Peyer's patch (tissue), 4 donors: ENCODE measurements at places on chromosomes 4 and X. TPM values are rescaled to one million over a fixed set of nuclear protein-coding genes. Genes with fewer than 3 reads are reported as not detected.
A peak's percentile ranks its signal among the peaks of the same experiment; 100 is the strongest.

DNA sequence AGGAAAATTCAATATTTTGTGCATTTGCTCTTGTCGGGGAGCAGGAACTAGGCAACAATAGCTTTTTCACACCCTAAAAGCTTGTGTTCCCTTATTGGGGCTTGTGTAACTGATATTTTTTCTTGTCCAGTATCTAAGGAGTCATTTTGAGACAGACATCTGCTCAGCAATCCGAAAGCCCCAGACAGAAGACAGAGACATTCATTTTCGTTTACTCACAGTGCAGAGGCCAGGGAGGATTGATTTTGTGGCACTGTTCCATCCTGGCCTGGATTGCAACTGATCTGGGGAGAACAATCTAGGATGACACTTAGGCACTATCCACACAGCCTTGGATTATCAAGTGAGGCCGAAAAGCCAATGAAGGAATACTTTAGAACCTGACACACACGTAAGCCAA lies 27.4 kb upstream of the PLAC1 start:
- DNase-seq = no peak
- no peaks in the 10 kb centered on the region for H3K4me1 ChIP-seq
- H3K27me3 ChIP-seq = no peaks in the 10 kb centered on the region
- H3K27ac ChIP-seq = no peak overlapping the region
- no peaks in the 10 kb centered on the region for H3K36me3 ChIP-seq

Gene GPRASP3
- total RNA-seq = 3.7 TPM

Gene EDA2R
- not detected for total RNA-seq

DNA sequence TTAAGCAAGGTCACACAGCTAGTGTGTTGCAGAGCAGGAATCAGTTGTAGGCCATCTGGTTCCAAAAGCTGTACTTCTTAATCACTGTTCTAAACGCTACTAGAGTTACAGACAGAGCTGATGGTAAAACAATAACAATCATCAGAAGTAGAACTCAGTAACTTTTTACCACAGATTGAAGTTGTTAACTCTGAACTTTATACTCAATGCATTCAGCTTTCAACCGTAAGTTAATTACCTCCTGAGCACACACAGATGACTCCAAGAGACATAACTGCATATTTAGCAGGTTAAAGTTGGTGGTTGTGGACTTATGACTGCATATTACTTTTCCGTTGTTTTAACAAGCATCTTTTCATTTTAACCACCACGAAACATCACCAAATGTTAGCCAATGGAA lies 127.3 kb downstream of the PRSS12 start:
- no peak overlapping the region for H3K27ac ChIP-seq

GRCh38 chr4:110675426-110675825 lies 52.5 kb upstream of the PITX2 start:
- H3K27ac ChIP-seq = no peak overlapping the region
- no peaks in the 10 kb centered on the region for H3K27me3 ChIP-seq
- no peaks in the 10 kb centered on the region for H3K4me1 ChIP-seq
- no peak overlapping the region for H3K4me3 ChIP-seq
- no peaks in the 10 kb centered on the region for H3K36me3 ChIP-seq

- H3K36me3 ChIP-seq = no peaks in the 10 kb centered on the region
- H3K4me1 ChIP-seq = no peaks in the 10 kb centered on the region
- no peaks in the 10 kb centered on the region for H3K27me3 ChIP-seq
- H3K27ac ChIP-seq = no peak overlapping the region
- no peak overlapping the region for H3K4me3 ChIP-seq
These were observed 303.2 kb downstream of the TEX13C start for GRCh38 chrX:125622899-125623298.

DNA sequence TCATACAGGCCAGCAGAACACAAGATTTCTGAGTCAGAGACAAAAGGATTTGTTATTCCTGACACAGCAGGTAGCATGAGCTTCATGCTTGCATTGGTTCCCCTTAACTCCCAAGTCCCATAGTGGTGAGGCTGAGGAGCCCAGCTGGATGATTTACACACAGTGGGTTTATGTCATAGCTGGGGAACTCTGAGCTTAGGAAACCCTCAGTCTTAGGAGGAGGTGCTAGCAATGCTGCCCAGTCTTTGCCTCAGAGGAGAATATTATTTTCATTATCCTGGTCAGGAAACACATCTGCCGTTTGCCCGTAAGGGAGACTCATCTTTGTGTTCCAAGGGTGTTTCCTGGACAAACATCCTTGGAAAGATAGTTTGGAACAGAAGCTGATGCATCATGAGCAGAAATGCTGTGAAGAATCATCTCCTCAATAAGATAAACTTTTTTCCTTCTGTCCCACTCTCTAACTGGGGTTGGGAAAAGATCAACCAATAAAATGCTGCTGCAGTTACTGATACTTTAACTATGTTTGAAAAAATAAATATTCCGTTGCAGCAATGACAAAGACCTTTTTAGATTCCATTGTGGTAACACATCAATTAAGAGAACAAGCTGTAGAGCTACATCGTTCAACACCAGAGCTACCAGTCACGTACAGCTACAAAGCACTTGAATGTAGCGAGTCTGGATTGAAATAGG lies 146.8 kb downstream of the DCLK2 start:
- H3K27me3 ChIP-seq = no peaks in the 10 kb centered on the region
- no peak overlapping the region for H3K4me3 ChIP-seq
- no peak overlapping the region for H3K27ac ChIP-seq
- DNase-seq = no peak
- H3K4me1 ChIP-seq = no peaks in the 10 kb centered on the region

Gene APLN
- total RNA-seq = not detected

DNA sequence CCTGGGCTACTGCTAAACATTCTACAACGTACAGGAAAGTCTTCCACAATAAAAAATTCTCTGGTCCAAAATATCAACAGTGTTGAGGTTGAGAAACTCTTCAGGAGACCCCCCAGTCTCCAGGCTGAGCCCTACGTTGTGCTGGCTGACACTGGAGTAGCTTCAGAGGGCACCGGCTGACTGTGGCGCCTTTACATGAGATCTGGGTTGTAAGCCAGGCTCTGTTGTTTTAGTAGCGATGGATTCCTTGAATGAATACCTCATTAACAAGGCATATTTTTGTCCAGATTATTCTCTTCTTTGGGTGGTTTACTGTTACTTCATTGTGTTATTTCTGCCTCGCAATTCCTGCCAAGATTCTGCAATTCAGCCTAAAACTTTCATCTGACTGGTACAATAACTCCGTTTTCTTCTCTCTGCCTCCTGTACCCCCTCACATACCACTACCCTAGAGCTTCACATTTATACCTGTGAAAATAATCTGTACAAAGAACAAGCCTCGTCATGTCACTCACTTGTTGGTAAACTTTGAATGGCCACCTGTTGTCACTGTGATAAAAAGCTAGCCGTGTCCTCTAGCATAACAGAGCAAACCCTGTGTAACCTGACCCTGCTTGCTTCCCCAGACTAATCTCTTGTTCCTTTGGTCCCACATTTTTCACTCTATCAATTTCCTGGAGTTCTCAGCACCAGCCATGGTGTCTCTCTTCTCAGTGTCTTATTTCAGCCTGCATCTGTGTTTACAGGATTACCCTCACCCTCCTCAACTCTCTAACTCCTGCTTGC lies 1476.1 kb upstream of the TENM3 start:
- H3K27ac ChIP-seq = no peak overlapping the region
- H3K36me3 ChIP-seq = no peaks in the 10 kb centered on the region
- DNase-seq = no peak
- no peaks in the 10 kb centered on the region for H3K27me3 ChIP-seq
- H3K4me1 ChIP-seq = no peaks in the 10 kb centered on the region
- H3K4me3 ChIP-seq = no peak overlapping the region

GRCh38 chrX:5957506-5957905 lies 271.2 kb downstream of the NLGN4X start:
- no peaks in the 10 kb centered on the region for H3K27me3 ChIP-seq
- H3K4me1 ChIP-seq = no peaks in the 10 kb centered on the region
- H3K36me3 ChIP-seq = no peaks in the 10 kb centered on the region

Gene CLCN4
- total RNA-seq = 1.7 TPM

DNA sequence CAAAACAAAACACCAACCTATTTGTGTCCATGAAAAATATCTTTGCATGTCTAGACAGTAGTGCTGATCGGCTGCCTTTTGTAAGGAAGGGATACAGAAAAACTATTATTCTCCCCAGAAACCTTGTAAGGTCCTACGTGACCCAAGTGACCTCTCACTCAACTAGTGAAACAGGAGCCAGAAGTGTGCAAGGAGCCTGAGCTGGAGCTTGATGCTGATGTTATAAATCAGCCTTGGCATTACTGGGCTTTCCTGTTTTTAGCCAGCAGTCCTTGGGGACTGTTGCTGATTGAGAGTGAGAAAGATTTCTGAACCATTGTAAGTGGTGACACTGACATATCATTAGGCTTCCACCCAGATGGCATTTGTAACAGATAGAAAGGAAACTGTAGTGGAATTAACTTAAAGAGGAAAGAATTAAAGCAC lies 100.8 kb upstream of the LIMCH1 start:
- no peak overlapping the region for H3K27ac ChIP-seq
- no peak for DNase-seq
- H3K4me1 ChIP-seq = no peaks in the 10 kb centered on the region
- no peak overlapping the region for H3K4me3 ChIP-seq

Gene FHDC1
- 27.2 TPM for total RNA-seq

Gene COL4A5
- 6.6 TPM for total RNA-seq

GRCh38 chrX:141733371-141733770 lies 34.8 kb upstream of the SPANXD start:
- H3K4me3 ChIP-seq = no peak overlapping the region
- no peak overlapping the region for H3K27ac ChIP-seq
- H3K27me3 ChIP-seq = no peaks in the 10 kb centered on the region
- DNase-seq = no peak
- no peaks in the 10 kb centered on the region for H3K4me1 ChIP-seq
- no peaks in the 10 kb centered on the region for H3K36me3 ChIP-seq

Gene MAGEA8
- total RNA-seq = not detected

- H3K27ac ChIP-seq = no peak overlapping the region
- no peak for DNase-seq
- H3K27me3 ChIP-seq = no peaks in the 10 kb centered on the region
- H3K4me1 ChIP-seq = no peaks in the 10 kb centered on the region
These were observed 22.4 kb downstream of the MAP7D3 start for GRCh38 chrX:136228839-136229207.

Gene OTUD5
- total RNA-seq = 79.2 TPM

DNA sequence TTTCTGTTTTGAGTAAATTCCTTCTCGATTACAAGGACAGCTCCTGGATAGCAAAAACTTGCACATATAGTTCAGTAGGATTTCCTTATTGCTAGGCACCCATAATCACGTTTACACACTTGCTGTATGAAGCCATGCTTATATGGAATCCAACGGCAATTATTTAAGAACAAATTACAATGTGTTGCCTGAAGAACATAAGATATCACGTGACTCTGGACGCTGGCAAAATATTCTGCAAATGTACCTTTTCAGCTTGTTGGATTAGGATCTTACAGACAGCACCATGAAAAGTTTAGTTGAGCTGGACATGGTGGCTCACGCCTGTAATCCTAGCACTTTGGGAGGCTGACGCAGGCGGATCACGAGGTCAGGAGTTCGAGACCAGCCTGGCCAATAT lies 17.4 kb downstream of the MFAP3L start:
- no peaks in the 10 kb centered on the region for H3K4me1 ChIP-seq
- H3K27me3 ChIP-seq = no peaks in the 10 kb centered on the region
- no peak overlapping the region for H3K27ac ChIP-seq

Gene ENPEP
- 502 TPM for total RNA-seq

DNA sequence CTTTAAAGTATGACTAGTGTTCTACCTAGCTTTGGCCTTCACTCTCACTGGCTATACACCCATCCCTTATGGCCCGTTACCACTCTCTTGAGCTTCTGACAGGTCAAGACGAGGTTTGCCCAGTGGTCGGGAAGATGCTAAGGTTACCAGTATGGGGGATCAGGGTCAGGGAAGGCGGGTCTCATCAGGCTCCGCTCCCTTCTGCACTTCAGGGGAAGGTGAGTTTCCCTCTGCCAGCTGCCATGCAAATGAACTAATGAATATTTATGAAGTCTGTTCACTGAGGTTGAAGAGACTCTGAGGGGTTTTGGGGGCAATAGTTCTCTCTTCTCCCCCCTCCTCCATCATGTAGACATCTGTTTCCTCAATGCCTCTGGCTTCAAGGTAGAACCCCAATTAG lies 6.6 kb downstream of the EFNB1 start:
- H3K4me1 ChIP-seq = peaks cover 19% of the 10 kb centered on the region
- no peak for DNase-seq
- H3K27me3 ChIP-seq = no peaks in the 10 kb centered on the region
- H3K27ac ChIP-seq = no peak overlapping the region

GRCh38 chr4:1975391-1975801 lies 33.4 kb downstream of the NELFA start:
- no peaks in the 10 kb centered on the region for H3K36me3 ChIP-seq
- no peak overlapping the region for H3K4me3 ChIP-seq
- no peaks in the 10 kb centered on the region for H3K4me1 ChIP-seq
- no peak overlapping the region for H3K27ac ChIP-seq
- DNase-seq = no peak

DNA sequence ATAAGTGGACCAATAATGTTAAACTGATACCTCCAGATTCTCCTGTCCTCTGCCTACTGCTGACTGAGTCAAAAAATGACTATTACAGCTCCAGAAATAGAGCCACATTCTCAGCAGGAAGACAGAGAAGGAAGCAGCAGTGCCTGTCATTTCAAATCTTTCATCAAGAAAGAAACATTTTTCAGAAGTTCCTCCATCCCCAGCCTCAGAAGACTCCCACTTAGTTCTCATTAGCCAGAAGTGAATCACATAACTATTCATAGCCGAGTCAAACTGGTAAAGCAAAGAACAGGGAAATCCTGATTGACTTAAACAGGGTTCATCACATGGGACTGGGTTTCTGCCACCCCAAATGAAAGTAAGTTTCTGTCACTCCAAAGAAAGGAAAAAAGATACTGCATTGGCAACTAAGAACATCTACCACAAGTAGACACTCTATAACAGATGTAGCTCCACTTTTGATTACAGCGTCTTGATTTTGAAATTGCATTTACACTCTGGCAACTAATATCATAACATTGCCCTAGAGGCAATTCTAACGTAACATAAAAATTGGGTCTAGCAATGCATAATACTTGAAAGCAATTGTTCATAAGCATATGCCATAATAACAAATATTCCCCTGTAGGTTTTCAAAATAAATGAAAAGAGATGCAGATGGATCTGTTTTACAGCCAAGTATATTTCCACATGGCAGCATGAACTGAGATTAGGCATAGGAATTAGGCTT lies 599.8 kb downstream of the GALNTL6 start:
- no peaks in the 10 kb centered on the region for H3K27me3 ChIP-seq
- H3K36me3 ChIP-seq = no peaks in the 10 kb centered on the region
- H3K4me3 ChIP-seq = no peak overlapping the region
- no peak overlapping the region for H3K27ac ChIP-seq

DNA sequence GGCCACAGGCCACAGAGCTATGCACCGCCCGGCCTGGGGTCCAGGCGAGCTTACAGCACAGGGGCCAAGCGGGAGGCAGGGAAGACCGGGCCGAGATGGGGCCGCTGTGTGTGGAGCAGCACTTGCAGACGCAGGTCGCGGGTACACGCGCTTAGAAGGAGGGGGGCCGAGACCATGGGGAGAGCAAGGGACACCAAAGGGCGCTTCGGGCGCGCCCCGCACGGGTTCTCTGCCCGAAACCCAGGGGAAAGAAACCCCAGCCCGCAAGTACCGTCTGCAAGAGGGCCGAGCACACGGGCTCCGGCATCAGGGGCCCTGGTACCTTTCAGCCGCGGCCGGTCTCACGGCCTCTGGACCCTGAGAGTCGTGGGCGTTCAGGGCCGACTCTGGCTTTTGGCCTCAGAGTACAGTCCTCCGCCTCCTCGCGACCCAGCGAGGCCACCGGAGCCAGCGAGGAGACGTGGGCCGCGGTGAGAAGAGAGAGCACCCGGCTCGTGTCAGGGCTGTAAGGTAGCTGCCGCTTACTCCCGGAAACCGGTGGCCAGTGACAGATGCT lies 342 bp downstream of the EOLA2 start:
- no peak for DNase-seq
- H3K4me3 ChIP-seq = peak overlapping the region; percentile 60
- peak overlapping the region; percentile 98 for H3K27ac ChIP-seq
- H3K4me1 ChIP-seq = peaks cover 4% of the 10 kb centered on the region
